ENCODE measurements at places on chromosomes 16 and 17.

GRCh38 chr16:67157892-67158635, 1.6 kb downstream of the TRADD start:
- DNase-seq, result no peak

DNA sequence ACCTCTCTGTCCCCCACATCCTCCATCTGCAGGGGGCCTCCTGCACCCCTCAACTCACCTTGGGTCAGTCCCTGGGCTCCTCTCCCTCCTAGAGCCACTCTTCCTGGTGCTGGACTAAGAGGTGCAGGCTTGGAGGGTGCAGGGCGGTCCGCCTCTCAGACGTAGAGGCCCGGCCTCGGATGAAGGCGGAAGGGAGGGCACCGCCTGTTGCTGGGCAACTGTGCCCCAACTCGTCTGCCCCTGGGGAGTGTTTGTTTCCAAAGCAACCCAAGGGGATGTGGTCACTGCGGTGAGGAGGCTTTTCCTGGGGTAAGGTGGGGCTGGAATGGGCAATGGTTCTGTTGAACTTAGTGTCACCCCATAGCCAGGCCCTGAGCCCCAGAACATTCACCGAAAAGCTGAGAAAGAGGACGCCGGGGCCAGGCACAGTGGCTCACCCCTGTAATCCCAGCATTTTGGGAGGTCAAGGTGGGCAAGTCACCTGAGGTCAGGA, at the start of gene C16orf54:
Gene C16orf54, minus strand, starts transcription at position 138 of the 493 bp plus-strand sequence. CDS start 1,039 bp downstream, outside the sequence.
- peak; percentile 86 for DNase-seq

DNA sequence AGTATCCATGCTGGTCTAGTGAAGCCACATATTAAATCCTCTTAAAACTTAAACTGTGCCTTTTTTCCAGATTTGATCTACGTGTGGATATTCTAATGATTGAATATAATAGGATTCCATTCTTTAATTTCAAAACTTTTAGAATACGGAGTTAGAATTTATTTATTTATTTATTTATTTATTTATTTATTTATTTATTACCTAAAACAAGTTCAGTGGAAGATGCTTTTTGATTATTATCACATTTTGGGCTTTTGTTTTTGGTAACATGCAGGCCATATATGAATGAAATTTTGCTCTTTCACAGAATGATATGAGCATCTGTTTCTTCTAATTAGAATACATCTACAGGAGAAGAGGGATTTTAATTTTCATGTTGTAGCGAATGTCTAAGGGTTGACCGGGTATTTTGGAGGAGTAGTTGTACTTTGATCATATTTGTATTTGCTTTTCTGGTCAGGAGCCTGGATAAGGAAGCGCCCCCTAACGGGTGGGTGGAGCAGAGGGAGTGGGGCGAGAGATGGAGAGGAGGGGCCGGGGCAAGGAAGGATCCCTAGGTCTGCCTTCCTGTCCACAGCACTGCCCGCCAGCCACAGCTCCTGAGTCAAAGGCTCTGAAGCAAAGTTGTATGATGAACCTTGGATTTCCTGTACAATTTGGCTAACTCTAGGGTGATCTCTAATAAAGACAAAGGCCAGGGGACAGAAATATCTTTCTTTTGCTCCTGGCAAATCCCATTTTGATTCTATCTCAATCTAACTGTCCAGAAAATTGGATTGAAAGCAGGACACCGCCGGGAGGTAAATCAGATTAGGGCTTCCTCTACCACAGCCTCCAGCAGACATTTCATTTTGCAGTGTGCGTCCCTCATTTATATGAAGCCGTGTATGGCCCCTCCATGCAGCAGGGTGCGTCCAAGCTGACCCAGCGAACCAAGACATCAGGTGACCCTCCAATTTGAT, 149.1 kb downstream of the PRKCA start:
- no peak for DNase-seq

DNA sequence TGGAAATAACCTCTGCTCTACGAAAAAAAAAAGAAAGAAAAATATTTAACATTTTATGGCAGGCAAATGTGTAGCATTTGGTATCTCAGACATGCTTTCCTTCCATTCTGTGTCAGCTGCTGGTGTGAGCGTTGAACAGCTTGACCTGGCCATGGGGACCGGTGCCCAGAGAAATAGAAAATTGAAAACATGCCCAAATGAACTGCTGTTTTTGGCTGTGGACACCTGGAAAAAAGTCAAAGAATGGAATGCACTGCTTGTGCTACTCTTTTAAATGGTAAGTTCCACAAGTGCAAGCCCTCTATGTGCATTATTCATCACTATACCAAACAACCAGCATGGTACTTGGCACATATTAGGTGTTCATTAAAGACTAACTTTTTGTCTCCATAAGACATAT, 127.2 kb downstream of the CDH8 start:
- no peak for DNase-seq

DNA sequence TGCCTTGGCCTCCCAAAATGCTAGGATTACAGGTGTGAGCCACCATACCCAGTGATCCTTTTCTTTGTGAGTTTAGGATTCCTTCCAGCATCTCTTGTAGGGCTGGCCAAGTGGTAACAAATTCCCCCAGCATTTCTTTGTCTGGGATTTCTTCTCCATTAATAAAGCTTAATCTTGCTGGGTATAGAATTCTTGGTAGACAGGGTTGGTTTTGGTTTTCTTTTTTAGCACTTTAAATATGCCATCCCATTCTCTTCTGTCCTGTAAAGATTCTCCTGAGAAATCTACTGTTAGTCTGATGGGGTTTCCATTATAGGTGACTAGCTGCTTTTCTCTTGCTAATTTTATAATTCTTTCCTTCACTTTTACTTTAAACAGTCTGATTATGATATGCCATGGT, 173.0 kb upstream of the TOM1L1 start:
- no peak for DNase-seq

- DNase-seq, result no peak
Observed at GRCh38 chr16:50819706-50820105, 77.8 kb downstream of the CYLD start.

DNA sequence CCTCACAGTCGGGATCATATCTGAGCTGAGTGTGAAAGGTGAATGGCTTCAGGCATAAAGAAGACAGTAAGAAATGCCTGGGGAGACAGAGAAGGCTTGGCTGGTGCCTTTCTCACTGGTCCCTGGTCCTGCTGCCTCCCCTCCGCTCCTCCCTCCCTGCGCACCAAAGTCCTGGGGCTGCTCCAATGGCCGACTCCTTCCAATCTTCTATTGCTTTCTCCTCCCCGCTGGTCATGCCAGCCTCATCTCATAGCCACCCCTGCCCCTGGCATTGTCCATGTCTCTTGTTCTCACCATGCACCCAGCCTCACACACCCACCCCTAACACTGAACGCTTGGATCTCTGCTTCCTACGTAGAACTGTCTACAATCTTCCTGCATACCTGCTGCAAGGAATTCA, 18.0 kb downstream of the TLE7 start:
- DNase-seq, result no peak

GRCh38 chr16:49556606-49557446, 183.2 kb downstream of the C16orf78 start:
- no peak for DNase-seq

DNA sequence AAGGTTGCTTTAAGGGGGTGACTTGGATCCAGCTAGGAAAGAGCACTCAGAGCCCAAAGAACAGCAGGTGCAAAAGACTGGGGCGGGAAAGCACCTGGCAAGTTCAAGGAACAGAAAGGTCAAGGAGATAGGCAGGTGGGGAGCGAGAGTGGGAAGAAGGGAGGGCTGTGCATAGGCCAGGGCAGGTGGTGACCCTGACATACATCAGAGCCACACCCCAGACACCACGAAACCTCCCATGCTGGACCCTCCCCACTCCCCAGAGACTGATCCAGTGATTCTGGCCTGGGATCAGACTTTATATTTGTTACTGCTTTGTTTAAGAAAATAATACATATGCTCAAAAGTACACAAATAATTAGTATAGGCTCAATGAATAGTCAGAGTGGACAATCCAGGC, 48.5 kb upstream of the RBFOX3 start:
- no peak for DNase-seq

- DNase-seq, result no peak
Observed at GRCh38 chr17:56347639-56348038, 194.4 kb downstream of the ANKFN1 start.

DNA sequence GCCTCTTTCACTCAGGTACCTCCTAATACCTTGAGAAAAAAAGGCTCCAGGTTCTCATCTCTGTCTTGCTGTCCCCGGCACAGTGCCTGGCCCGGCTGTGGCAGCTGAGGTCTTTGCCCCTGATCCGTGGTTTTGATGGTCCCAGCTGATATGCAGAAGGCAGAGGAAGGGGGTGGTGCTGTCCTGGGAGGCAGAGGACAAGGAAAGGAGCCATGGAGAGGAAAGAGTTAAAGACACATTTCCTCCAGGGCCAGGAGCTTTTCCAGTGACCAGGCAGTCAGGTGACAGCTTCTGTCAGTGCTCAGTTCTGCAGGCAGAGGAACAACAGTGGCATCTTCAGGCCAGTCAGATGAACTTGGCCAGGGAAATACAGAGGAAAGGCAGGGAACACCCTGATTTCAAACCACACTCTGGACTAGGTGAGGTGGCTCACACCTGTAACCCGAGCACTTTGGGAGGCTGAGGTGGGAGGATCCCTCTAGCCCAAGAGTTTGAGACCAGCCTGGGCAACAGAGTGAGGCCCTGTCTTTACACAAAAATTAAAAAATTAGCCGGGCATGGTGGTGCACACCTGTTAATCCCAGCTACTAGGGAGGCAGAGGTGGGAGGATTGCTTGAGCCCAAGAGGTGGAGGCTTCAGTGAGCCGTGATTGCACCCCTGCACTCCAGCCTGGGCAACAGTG, 3.3 kb upstream of the COG1 start:
- DNase-seq, result no peak

- DNase-seq, result no peak
Observed at GRCh38 chr16:87679593-87680271, 77.4 kb downstream of the JPH3 start.

GRCh38 chr17:38898291-38898679, 27.1 kb upstream of the LASP1NB start:
- DNase-seq, result peak; percentile 39

GRCh38 chr17:77618173-77618572, 340.3 kb upstream of the TNRC6C start:
- DNase-seq, result no peak

DNA sequence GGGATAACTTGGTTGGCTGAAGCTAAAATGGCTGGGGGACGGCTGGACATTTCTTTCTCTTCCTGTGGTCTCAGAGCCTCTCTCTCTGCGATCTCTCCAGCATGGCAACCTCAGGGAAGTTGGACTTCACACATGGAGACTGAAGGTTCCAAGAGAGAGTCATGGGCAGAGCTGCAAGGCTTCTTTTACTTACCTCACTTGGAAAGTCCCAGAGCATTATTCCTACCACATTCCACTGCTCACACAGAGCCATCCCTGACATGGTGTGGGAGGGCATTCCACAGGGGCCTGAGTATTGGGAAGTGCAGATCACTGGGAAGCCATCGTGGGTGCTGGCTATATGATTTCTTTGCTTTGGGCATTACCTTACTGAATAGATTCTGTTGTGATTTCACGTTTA, 9.8 kb upstream of the SLC6A2 start:
- no peak for DNase-seq

DNA sequence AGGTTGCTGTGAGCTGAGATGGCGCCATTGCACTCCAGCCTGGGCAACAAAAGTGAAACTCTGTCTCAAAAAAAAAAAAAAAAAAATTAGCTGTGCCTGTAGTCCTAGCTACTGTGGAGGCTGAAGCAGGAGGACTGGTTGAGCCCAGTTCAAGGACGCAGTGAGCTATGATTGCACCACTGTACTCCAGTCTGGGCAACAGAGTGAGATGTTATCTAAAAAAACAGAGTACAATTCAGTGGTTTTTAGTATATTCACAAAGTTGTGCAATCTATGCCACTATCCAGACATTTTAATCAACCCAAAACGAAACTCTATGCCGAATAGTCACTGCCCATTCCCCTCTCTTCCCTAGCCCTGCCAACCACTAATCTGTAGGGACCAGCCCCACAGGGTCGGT, 25.1 kb downstream of the C16orf54 start:
- no peak for DNase-seq

DNA sequence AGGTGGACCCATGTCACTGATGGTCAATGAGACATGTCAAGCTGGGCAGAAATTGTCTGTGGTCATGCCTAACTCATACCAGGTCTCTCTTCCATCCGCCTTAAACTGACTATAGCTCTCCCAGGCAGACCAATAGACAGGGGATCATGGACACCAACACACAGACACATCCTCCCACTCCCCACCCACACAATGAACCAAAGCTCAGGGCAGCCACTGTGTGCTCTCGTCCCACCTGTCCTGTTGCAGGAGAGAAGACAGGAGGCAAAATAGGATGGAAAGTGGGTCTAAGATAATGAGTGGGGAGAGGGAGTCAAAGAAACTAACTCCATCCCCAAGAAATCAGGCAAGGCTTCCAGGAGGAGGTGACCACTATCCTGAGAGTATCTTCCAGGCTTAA, 3.2 kb downstream of the PYY start:
- no peak for DNase-seq

GRCh38 chr16:25126820-25127232, 15.3 kb downstream of the LCMT1 start:
- peak; percentile 53 for DNase-seq

- DNase-seq, result no peak
Observed at GRCh38 chr16:81864646-81865382, 85.7 kb downstream of the PLCG2 start.

DNA sequence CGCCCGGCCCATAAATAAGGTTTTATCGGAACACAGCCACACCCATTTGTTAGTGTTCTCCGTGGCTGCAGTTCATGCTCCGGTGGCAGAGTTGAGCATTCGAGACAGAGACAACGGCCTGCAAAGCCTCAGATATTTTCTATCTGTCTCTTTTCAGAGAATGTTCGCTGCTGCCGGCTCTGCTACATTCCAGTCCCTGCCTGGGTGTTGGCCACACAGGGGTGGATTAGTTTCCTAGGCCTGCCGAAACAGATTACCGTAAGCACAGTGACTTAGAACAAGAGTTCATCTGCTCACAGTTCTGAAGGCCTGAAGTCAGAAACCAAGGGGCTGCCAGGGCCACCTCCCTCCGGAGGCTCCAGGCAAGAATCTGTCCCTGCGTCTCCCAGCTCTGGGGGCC, 19.1 kb upstream of the GSG1L start:
- DNase-seq, result no peak

DNA sequence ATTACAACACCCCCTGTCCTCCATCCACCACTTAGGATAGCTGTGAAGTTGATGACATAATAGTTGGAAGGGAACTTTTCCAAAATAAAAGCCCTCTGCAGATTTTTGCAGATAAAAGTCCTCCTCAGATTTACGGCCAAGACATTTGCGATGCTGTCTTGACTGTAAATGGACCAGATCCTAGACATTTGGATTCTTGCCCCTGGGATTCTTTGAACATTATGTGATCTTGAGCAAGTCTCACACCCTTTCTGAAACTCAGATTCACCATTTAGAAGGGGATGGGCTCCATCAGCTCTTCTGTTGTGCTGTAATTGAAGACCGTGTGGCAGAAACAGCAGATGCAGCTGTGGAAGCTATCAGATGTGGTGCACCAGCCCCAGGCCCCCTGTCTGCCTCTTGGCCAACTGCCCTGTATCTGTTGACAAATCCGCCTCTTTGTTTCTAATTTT, 153.9 kb upstream of the CACNG3 start:
- no peak for DNase-seq

GRCh38 chr17:82647593-82648164, 565 bp downstream of the WDR45B start:
- DNase-seq, result peak; percentile 38

GRCh38 chr16:4433914-4434787, 8.5 kb downstream of the DNAJA3 start:
- no peak for DNase-seq

GRCh38 chr16:85674418-85674755, 14.4 kb downstream of the GINS2 start:
- no peak for DNase-seq
